ENCODE measurements at places on chromosomes 13 and 19.

- no peak for DNase-seq
These were observed 197.1 kb downstream of the VWA8 start for GRCh38 chr13:41763782-41764181.

DNA sequence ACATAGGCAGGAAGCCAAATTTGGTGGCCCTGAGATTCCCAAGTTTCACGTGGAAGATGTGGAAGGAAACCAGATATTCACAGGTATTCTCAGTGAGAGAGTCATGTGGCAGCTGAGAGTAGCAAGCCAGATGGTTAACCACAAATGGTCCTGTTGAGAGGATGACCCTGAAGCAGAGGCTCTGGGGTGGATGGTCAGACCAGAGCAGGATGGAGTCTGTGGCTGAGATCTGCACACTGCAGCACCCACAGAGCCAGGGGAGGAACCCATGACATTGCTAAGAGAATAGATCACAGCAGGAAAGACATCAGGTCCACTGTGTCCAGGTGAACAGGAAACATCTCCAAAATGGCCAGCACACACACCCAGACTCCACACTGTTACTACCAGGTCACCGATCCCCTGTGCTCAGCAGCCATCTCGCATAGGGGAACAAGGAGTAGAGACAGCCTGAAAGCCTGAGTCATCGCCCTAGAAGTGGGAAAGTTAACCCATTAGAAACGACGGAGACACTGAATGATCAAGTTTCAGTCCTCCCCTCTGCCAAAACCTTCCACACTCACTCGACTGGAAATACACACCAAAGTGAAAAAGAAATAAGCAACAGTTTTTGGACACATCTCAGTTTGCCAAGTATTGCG, 160.0 kb downstream of the RBM26 start:
- no peak for DNase-seq

DNA sequence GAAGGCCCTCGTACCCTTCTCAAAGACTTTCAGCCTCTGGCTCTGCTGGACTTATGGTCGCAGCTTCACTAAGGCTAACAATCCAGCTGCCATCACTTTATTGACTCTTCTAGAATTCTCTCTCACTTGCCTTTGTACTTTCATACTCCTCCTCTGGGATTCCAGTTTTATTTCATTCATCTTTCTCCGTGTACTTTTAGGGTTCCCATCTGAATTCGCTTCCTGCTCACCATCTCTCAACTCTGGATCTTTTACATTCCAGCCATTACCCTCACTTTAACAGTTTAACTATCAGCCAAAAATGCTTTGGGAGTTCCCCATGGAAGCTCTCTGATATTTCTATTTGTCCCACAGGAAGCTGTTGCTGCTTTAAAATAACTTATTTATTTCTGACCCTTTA, 149.3 kb upstream of the KL start:
- no peak for DNase-seq

DNA sequence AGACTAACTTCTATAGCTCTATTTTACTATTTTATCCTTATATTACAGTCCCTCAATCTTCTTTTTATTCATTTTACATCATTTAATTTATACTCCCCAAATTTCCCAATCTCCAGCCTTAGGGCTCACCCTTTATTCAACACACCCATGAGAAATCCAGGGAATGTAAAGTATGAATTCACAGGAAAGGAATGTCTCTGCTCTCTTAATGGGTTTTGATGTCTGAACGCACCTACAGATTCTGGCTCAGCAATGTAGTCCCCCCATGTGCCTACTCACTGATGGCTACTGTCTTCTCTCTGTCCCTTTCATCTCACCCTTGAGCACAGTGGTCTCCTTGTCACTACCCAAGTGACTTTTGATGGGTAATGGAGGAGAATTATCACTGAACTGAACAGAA, 32.8 kb downstream of the TNFSF13B start:
- DNase-seq, result no peak

DNA sequence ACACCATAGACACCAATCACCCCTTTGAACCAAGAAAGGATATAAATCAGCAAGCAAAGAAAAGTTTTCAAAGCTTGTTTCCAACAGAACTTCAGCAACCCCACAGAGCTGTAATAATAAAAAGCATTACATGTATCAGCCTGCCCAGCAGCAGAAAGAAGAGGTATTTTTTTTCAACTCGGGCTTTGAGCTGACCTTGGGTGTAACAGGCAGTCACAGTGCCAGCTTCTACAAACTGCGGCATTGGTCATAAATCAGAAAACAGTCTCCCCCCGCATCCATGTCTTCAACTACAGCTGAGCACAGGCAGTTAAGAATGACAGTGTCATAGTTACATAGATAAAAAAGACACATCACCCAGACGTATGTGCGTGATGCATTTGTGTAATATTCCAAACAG, 671.0 kb upstream of the SLITRK1 start:
- DNase-seq, result no peak

- DNase-seq, result no peak
These were observed 61.4 kb downstream of the MICU2 start for GRCh38 chr13:21542563-21542962.

- DNase-seq, result no peak
These were observed 276.4 kb downstream of the KCNRG start for GRCh38 chr13:50291611-50292010.

- no peak for DNase-seq
These were observed 14.6 kb upstream of the ZNF491 start for GRCh38 chr19:11783767-11784166.

DNA sequence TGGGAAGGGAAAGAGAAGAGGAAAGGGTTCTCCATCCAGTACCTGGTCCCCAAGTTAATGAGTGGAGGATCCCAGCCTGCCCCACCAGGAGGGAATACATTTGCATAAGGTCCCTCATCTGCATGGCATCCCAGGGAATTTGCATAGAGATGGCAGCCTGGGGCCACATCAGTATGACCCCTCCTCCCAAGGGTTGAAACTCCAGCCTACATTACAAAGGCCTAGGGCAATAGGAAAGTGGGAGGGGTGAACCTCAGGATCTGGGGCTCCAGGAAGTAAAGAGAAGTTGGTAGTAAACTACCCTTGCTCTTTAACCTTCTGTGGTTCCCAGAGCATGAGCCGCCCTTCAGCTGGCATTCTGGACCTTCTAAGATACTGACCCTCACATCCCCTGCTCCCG, 6.8 kb upstream of the NECTIN2 start:
- DNase-seq, result no peak

- no peak for DNase-seq
These were observed 421.7 kb upstream of the GPC6 start for GRCh38 chr13:92804926-92805325.

DNA sequence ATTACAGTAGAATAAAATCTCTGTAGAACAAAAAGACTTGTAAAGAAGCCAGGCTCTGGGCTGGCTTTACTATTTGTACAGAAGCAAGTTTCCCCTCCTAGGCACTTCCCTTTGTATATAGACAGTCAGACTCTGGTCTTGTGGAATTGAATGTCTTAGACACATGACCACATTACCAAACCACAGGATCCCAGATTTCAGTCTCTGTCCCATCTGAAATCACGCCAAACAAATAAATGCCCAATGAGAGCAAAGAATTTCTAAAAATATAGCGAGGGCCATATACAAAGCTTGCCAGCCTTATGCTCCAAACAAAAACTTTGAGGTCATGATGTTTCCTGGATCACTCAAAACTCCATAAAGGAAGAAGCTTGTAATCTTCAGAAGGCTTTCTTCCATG, 23.9 kb downstream of the CCDC70 start:
- DNase-seq, result peak; percentile 45

DNA sequence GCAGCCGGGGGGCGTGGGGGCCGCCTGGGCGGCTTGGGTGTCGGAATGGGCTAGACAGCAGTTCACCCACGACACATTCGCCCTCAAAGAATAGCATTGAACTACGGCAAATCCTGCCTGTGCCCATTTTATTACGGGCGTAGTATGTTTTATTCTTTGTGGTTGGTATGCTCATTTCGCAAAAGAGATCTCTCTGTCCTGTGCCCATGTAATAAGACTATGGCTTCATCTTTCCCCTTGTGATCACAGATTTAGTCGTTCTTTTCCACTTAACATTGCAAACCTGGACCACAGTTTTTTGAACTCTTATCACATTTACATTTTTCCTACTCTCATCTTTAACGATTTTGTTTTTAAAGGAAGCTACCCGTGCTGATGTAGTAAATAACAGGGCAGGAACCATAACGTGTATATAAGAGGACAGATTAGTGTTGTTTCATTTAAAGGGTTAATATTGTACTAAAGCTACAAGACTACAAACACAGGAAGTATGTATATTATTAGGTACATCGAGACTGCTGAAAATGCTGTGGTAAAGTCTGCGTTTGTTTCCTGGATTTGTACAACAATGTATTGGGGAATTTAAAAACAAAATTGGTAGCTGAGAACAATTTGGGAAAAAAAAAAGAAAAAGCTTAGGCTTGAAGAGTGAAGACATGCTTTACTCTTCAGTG, 3.2 kb upstream of the MYCBP2 start:
- DNase-seq, result no peak

GRCh38 chr19:51083181-51083580, 494 bp upstream of the KLK14 start:
- DNase-seq, result no peak

- no peak for DNase-seq
These were observed 92.8 kb downstream of the EPSTI1 start for GRCh38 chr13:42899266-42899665.

DNA sequence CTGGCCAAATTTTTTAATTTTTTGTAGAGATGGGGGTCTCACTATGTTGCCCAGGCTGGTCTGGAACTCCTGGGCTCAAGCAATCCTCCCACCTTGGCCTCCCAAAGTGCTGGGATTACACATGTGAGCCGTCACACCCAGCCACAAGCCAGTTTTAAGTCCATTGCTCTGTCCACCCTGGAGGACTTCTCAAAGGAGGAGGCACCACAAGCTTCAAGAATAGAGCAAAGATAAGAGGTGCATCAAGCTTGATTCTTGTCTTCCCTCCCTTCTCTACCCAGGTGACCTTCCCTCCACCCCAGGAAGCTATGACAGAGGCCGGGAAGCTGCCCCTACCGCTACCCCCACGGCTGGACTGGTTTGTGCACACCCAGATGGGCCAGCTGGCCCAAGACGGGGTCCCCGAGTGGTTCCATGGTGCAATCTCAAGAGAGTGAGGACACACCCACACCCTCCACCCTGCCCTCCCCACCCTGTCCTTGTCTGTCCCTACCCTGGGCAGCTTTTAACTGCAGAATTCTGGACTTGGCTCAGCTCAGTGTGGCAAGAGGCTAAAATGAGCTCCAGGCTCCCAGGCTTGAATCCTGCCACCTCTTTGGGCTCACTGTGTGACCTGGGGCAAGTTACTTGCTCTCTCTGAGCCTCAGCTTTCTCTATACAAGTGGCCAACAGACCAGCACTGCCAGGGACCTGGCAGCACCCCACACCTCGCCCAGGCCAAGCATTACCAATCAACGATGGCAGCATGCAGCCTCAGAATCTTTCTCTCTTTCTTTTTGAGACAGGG, 5.2 kb downstream of the HSH2D start:
- DNase-seq, result no peak

GRCh38 chr19:583198-583967, 6.3 kb upstream of the HCN2 start:
- DNase-seq, result no peak

GRCh38 chr13:23460921-23461320, 27.4 kb upstream of the SACS start:
- no peak for DNase-seq

DNA sequence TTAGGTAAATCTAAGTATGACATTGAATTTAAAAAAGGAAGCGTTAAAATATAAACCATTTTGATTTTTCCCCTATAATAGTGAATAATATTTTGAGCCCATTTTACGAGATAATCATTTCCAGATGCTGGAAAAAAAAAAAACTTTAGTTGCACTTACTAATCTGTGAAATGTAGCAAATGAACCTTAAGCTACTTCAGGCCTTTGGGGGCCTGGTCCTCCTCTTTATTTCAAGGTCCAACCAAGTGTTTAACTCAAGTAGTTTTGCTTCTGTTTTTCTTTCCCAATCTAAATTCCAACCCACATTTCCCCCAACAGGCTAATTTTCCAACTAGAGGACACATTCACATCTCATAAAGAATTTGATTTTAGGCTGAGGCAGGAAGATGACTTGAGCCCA, 101.2 kb downstream of the TNFRSF19 start:
- DNase-seq, result no peak

DNA sequence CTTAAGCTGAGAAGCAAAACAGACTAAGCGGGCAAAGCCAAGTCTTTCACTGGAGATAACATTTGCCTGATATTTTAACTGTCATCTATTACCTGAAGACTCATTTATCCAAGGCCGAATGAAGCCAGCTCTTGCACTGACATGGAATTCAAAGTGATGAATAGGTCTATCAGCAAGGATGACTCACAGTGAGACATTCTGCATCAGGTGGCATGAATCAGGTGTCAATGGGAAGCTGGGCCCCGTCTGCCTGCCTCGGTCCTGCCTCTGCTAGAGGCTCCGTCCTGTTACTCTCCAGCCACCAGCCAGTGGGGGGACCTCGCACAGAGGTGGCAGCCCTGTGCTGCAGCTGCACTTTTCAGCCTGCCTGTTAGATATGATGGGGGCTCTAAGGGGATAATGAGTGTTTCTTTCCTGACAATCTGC, 23.5 kb downstream of the STARD13 start:
- no peak for DNase-seq

- DNase-seq, result no peak
These were observed 151.3 kb downstream of the LMO7 start for GRCh38 chr13:75787249-75787928.

GRCh38 chr13:33405371-33405770, 119.8 kb upstream of the STARD13 start:
- no peak for DNase-seq

DNA sequence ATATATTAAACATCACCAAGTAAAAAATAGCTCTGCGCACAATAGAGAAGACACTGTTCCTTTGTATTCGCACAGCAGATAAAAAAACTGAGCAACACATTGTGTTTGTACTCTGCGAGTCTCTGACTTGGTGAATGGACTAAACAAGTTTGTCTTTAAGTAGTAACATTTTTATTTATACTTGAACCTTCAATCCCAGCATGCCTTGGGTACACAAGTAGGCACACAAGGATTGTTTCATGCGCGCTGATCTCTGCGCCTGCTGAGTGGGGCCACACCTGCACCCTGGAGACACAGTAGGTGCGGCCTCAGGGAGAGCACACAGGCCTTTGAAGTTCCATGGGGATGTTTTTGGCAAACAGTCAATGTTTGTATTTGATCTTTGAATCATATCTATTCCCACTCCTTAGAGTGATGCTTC, 318.9 kb downstream of the MYO16 start:
- no peak for DNase-seq

GRCh38 chr13:111282425-111282824, 38.0 kb upstream of the TEX29 start:
- DNase-seq, result no peak
